SW 1271 (cell line): ENCODE measurements at places on chromosomes 4 and X.
A peak's percentile ranks its signal among the peaks of the same experiment; 100 is the strongest.

- DNase-seq, result no peak
These were observed 23.4 kb upstream of the STBD1 start for GRCh38 chr4:76282941-76283689.

- no peak for DNase-seq
These were observed 1860.5 kb upstream of the ADGRL3 start for GRCh38 chr4:59339631-59340030.

- DNase-seq, result no peak
These were observed 103.7 kb upstream of the RAPGEF2 start for GRCh38 chr4:158999166-158999682.

DNA sequence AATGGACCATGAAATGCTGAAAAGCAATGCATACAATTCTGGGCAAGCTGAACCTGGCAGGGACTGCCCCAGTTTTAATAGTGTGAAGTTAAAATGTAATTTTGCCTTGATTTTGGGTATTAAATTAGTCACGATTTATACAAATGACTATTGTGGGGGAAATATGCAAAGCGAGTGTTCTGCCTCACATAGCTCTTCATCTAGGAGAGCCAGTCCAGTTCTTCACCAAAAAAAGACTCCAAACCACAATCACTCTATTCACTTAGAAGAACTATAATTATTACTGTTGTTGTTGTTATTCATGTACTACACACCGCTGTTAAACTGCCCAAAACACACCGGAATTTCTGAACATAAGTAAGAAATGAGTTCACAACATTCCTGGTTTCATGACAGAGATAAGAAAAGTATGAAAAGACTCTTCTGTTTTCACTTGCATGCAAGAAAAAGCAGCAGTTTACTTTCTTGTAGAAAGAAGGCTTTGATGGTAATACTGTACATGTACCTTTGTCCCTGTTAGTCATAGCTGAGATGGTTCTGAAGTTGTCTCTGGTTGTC, 101.9 kb downstream of the QRFPR start:
- no peak for DNase-seq

DNA sequence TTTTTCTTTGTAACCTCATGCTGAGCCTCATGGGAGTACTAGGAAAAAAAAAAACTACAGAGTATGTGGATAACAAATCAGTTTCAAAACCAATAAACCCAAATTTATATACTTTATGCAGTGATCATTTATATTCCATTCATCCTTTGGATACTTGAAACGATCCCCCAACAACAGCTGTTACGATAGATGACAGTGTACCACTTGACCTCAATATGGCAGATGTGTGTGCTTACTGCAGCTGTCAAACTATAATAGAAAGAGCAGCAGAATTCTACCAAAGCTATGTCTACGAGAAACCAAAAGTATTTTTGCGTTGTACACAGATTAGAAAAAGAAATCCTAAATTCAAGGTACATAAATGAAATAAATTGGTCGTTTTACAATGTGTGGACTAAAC, 337.8 kb downstream of the PDGFC start:
- DNase-seq, result no peak

GRCh38 chr4:110250023-110250387, 51.6 kb upstream of the ELOVL6 start:
- DNase-seq, result no peak

- no peak for DNase-seq
These were observed 155.9 kb upstream of the WDR1 start for GRCh38 chr4:10272511-10272910.

GRCh38 chr4:22202975-22203710, 254.6 kb upstream of the KCNIP4 start:
- DNase-seq, result no peak

- no peak for DNase-seq
These were observed 302.3 kb downstream of the DCHS2 start for GRCh38 chr4:154189346-154189745.

DNA sequence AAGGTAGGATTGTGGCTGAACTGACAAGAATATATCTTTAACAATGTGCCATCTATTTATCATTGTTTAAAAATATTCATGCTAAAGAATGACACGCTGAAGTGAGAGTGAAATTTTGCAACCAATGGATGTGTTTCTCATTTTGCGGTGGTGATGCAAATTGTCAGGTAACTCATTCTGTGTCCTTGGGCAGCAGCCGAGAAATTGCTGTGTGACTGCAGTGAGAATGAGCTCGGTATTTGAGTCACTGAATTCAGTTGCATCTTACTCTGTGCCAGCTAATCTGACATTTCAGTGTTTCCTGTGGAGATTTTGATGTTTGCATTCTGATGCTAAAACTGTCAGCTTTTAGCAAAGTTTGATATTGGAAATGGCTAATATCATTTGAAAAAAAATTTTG, 28.1 kb downstream of the MCUB start:
- no peak for DNase-seq

- no peak for DNase-seq
These were observed 42.2 kb downstream of the TLL1 start for GRCh38 chr4:165915215-165915614.

DNA sequence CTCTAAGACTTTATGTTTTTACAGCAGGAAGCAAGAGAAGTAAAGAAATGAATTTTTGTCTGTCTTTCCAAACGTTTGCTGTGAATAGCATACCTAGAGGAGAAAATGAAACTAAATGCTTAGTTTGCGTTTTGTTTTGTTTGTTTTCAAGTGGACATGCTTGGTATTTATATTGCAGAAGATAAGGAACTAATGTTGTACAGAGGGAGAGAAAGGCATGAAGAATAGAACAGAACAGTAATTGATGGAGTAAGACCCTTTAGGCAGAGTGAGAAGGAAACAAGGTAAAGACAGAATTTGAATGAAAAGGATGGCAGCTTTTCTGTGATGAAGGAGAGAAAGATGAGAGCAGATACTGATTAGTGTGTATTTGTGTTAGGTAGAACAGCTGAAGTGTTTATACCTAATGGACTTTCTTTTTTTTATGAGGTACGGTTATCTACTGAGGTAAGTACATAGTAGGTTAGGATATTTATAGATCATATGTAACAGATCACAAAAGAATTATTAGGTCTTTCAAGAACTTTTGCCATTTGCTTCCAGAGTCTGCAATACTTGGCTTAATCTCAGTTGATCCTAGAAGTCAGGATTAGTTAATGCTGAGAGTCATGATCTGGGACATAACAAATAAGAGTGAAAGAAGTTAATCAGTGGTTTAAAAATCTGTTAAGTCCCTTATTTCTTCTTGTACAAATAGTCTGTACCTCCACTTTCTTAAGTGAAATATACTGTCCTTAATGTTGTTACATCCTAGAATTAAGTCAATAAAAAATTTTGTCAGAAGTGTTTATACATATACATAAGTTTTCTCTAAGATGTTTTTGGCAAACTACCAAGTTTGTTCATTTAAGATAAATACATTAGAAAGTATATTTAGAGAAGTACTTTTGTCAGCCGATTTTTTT, 36.8 kb downstream of the FABP2 start:
- DNase-seq, result no peak

GRCh38 chrX:115968436-115969252, 201.9 kb upstream of the AGTR2 start:
- peak; percentile 19 for DNase-seq

DNA sequence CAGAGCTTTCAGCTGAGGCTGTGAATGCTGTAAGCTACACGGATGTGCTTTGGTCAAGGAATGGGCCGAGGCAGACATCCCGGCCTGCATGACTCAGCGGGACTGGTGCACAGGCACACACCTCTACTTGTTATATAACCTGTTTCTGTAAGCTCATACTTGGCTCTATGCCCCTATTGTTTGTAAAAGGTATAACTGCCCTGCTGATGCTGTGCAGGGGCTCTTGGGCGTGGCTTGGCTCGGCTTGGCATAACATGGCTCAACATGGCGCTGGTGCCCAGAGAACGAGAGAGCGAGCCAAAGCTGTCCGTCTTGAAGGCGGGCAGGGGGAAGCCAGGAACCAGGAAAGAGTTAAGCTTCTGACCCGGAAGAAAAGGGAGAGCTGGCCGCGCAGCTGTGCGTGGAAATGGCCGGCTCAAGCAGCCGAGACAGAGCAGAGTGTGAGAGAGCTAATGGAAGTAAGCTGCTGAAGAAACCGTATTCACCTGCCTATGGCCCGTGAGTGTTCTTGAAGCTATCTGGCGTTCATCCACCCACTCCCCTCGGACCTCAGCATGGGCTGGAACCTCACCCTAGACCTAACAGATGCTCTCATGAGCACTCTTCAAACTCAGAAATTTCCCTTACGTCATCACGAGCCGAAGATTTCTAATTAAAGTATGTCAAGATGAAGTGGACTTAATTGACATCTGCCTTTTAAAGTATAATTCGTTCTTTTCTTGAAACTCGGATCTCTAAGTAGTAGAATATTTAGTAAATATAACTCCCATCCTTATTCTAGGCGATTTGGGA, 286.3 kb upstream of the AGA start:
- DNase-seq, result no peak

- DNase-seq, result peak; percentile 36
These were observed 9.6 kb upstream of the DLG3 start for GRCh38 chrX:70434914-70435586.

GRCh38 chr4:119937746-119938145, 128.9 kb downstream of the MAD2L1 start:
- DNase-seq, result no peak

- no peak for DNase-seq
These were observed 1.7 kb upstream of the CYP4V2 start for GRCh38 chr4:186189656-186190055.

GRCh38 chr4:41012293-41012692, 202.0 kb downstream of the APBB2 start:
- no peak for DNase-seq

DNA sequence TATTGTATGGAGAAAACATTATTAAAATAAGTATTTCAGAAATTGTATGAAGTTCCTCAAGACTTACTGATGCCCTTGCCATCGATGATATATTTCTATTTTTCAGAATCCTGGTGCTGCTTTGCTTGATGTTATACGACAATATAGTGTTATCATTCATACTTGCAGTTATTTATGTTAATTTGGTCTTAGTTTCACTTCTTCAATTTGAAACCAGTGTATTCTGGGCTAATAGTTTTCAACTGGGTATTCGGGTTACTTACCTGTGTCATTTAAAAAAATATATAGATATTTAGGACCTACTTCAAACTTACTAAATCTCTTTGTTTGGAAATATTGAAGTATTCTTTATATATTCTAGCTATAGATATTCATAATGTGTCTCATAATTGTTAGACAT, 1414.7 kb downstream of the C4orf33 start:
- no peak for DNase-seq

GRCh38 chr4:30538794-30539193, 181.4 kb upstream of the PCDH7 start:
- DNase-seq, result no peak

DNA sequence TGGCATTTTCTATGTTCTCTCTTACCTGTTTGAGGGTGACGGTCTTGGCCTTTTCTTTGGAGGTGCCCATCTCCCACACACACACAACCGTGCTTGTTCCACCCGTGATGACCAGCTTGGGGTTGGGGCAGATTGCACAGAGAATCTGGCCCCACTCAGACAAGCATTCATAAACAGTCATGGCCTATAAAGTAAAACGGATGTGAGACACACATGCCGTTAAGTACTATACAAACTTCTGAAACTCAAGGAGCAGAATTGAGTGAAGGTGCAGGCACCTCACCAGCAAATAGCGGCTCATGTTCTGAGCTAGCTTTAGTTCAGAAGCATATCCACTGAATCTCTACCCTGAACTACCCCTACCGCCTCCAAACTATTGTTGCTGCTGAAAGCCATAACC, 107.6 kb downstream of the CDS1 start:
- no peak for DNase-seq
